ENCODE measurements at places on chromosomes 16 and 17.

- H3K36me3 ChIP-seq = no peaks in the 10 kb centered on the region
- DNase-seq = no peak
- no peak overlapping the region for H3K27ac ChIP-seq
- H3K4me3 ChIP-seq = no peak overlapping the region
- no peaks in the 10 kb centered on the region for H3K27me3 ChIP-seq
- no peaks in the 10 kb centered on the region for H3K4me1 ChIP-seq
Observed at GRCh38 chr16:24430954-24431760, 108.2 kb upstream of the RBBP6 start.

DNA sequence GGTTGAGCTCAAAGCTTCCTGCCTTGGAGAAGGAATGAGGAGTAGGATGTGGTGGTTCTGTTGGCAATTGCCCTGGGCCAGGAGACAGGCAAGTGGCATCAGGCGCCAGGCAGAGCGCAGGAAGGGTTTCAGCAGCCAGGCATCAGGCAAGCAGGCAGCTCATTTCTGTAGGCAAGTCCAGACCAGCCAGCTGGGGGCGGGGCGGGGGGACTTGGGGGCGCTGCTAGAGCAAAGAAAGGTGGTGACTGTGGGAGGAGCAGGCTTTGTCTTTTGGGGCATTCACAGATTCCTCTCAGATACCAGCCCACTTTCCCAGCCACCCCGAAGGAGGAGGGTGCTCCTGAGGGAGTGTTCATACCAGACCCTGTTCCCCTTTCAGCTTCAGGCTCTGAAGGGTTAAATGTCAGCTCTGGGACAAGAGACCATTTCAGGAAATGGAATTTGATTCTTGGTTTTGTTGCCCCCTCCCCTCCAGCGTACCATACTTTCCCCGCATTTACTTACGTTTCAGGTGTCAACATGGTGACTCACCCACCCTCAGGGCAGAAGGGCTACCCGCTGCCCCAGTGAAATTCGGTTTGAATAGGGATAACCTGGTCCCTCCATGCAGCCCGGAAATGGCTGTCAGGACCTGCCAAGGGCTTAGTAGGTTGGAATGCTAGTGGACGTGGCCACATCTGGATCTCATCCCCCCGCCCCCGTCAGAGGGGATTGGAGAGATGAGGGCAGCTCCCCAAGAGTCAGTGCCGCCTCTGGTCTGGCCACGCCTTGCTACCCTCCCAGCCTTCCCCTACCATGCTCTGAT is 13.2 kb downstream of the NGFR start:
- no peak overlapping the region for H3K27ac ChIP-seq
- no peaks in the 10 kb centered on the region for H3K36me3 ChIP-seq
- no peak overlapping the region for H3K4me3 ChIP-seq
- no peak for DNase-seq

GRCh38 chr17:79630821-79631639 is 20.2 kb upstream of the RBFOX3 start:
- H3K27me3 ChIP-seq = peaks cover 7% of the 10 kb centered on the region
- H3K4me1 ChIP-seq = no peaks in the 10 kb centered on the region
- DNase-seq = no peak
- no peak overlapping the region for H3K27ac ChIP-seq

DNA sequence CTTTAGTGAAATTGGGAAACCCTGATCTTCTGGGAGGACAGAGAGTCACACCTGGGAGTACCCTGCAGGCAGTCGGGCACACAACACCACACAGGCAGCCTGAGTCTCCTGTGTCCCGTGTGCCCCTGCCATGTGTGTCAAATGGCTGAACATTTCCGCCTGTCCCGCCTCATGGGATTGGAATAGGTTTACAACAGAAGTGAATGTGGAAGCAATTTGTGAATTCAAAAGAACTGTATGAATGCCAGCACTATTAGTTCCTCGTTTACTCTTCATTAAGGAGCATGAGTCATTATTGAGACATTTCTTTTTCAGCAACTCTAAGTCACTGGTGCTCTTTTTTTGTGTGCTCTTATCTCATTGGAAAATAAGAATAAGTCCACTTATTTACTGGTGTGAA is 226.5 kb downstream of the PMP22 start:
- peaks cover 2% of the 10 kb centered on the region for H3K27me3 ChIP-seq
- DNase-seq = no peak
- H3K27ac ChIP-seq = no peak overlapping the region
- H3K4me1 ChIP-seq = no peaks in the 10 kb centered on the region
- no peak overlapping the region for H3K4me3 ChIP-seq

- peaks cover 77% of the 10 kb centered on the region for H3K4me1 ChIP-seq
- H3K4me3 ChIP-seq = no peak overlapping the region
- no peaks in the 10 kb centered on the region for H3K27me3 ChIP-seq
- DNase-seq = no peak
- H3K27ac ChIP-seq = no peak overlapping the region
Observed at GRCh38 chr17:78252111-78252634, 20.7 kb downstream of the TMEM235 start.

GRCh38 chr17:28925912-28926365 is 23.1 kb upstream of the DHRS13 start:
- H3K4me3 ChIP-seq = peak overlapping the region; percentile 75
- peaks cover 53% of the 10 kb centered on the region for H3K36me3 ChIP-seq
- H3K27me3 ChIP-seq = no peaks in the 10 kb centered on the region
- H3K27ac ChIP-seq = peak overlapping the region; percentile 96
- peak; percentile 98 for DNase-seq
- peaks cover 27% of the 10 kb centered on the region for H3K4me1 ChIP-seq

DNA sequence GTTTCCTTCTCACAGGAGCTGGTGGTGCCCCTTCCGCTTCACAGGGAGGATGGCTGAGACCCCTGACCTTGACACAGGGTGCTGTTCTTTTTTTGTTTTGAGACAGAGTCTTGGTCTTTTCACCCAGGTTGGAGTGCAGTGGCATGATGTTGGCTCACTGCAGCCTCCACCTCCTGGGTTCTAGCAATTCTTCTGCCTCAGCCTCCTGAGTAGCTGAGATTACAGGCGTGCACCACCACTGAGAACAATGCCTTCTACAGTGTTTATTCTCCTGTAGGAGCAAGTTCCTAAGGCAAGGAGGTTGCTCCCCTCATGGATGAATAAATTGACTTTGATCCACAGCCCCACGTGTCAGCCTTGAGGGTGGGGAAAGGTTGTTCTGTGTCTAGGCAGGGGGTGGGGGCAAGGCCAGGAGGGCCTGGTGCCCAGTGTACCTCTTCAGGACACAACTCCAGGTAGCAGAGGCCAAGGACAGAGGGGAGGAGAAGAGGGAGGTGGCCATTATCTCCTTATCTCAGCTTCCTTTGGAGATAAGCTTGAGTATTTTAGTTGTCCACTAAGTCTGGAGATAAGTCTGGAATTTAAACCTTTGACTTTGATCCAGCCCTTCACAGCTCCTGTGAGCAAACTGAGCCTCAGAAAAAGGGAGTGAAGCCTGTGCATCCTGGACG is 159.4 kb downstream of the SEC14L1 start:
- H3K27ac ChIP-seq = no peak overlapping the region
- H3K27me3 ChIP-seq = no peaks in the 10 kb centered on the region
- peaks cover 11% of the 10 kb centered on the region for H3K4me1 ChIP-seq
- no peak overlapping the region for H3K4me3 ChIP-seq

DNA sequence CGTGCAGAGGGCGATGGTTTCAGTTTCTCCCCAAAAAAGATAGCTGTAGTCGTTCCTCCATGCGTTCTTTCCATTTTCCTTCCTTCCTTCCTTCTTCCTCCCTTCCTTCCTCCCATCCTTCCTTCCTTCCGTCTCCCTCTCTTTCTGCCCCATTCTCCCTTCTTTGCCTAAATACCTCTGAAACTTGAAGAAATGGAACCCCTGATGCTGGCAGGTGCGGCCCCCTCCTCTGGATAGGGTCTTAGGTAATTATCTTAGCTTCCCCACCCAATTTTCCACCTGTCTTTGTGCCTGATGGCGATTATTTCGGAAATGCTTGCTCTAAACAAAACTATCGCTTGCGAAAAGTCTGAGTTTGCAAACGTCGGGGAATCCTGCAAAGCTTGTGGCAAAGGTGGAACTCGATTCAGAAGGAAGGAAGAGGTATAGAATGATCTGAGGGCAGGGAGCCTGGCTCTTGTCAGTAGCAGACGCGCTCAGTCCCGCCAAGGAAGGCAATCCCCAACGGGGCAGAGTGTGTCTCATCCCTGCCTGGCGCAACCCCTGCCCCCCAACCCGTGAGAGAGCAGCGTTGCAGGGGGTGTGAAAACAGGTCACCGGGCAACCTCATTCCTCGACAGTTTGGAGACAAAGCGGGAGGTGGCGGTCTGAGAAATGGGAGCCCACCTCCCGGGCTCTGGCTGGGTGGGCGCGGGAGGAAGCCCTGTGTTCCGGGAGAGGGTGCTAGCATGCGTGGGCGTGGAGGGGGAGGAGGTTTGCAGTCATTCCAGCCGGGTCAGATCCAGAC is 2.9 kb upstream of the CBX8 start:
- H3K27me3 ChIP-seq = no peaks in the 10 kb centered on the region
- peak overlapping the region; percentile 11 for H3K4me3 ChIP-seq
- no peak for DNase-seq
- no peak overlapping the region for H3K27ac ChIP-seq
- peaks cover 74% of the 10 kb centered on the region for H3K4me1 ChIP-seq

- H3K4me3 ChIP-seq = no peak overlapping the region
- H3K36me3 ChIP-seq = no peaks in the 10 kb centered on the region
- no peak for DNase-seq
Observed at GRCh38 chr17:69597898-69598692, 183.6 kb downstream of the MAP2K6 start.

GRCh38 chr17:13750816-13751793 is 149.4 kb upstream of the HS3ST3A1 start:
- H3K4me1 ChIP-seq = no peaks in the 10 kb centered on the region
- H3K27me3 ChIP-seq = no peaks in the 10 kb centered on the region
- no peak overlapping the region for H3K4me3 ChIP-seq
- no peak overlapping the region for H3K27ac ChIP-seq
- DNase-seq = no peak

DNA sequence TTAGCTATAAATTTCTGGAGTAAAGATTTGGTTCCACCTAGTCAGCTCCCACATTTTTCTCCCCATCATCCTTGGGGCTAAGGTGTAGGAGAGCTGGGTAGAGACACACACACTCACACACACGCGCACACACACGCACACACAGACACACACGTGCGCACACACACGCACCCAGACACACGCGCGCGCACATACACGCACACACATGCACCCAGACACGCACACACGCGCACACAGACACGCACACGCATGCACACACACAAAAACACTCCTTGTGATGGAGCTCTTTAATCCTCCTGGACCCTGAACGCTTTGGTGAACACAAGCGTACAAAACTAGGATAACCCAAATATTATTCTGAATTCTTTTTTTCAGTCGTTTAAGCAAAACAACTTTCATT is 253.6 kb downstream of the C16orf95 start:
- H3K4me1 ChIP-seq = peaks cover 21% of the 10 kb centered on the region
- no peaks in the 10 kb centered on the region for H3K27me3 ChIP-seq
- no peak overlapping the region for H3K4me3 ChIP-seq
- no peak overlapping the region for H3K27ac ChIP-seq

GRCh38 chr17:74447628-74448159 is 15.8 kb downstream of the GPRC5C start:
- H3K4me3 ChIP-seq = no peak overlapping the region
- no peaks in the 10 kb centered on the region for H3K4me1 ChIP-seq
- peaks cover 2% of the 10 kb centered on the region for H3K27me3 ChIP-seq
- H3K27ac ChIP-seq = no peak overlapping the region
- no peaks in the 10 kb centered on the region for H3K36me3 ChIP-seq

DNA sequence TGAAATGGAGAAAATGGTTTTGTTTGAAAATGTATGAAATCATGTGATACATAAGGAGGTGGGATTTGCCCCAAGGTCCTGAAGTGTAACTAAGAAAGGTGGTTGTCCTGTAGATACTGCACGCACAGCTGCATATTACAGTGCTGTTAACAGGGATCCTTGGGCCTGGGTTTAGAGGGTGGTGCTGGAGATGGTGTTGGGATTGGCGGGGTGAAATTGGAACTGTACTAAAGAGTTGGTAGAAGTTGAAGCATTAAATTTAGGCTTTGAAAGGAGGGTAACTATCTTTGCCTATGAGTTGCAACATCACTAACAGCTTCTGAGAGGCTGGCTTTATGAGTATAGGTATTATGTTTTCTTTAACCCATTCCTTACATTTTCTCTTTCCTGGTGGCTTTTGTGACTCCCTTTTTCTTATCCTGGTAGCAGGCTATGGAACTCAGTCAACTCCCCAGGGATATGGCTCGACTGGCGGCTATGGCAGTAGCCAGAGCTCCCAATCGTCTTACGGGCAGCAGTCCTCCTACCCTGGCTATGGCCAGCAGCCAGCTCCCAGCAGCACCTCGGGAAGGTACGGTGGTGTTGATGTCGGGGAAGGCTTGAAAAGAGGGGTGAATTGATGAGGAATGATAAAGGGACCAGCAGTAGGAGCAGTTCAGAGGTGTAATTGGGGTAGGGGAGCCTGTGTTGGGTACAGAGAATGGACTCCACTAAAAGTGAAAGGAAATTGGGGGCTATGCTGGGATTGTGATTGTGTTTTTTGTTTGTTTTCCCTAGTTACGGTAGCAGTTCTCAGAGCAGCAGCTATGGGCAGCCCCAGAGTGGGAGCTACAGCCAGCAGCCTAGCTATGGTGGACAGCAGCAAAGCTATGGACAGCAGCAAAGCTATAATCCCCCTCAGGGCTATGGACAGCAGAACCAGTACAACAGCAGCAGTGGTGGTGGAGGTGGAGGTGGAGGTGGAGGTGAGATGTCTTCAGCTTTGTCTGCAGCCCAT is 3.8 kb downstream of the FUS start:
- no peak overlapping the region for H3K4me3 ChIP-seq
- peak overlapping the region; percentile 63 for H3K27ac ChIP-seq
- no peak for DNase-seq
- H3K27me3 ChIP-seq = no peaks in the 10 kb centered on the region
- peaks cover 73% of the 10 kb centered on the region for H3K36me3 ChIP-seq
- peaks cover 63% of the 10 kb centered on the region for H3K4me1 ChIP-seq

GRCh38 chr17:44273607-44274006 is 5.7 kb upstream of the SLC4A1 start:
- H3K27me3 ChIP-seq = no peaks in the 10 kb centered on the region
- no peak overlapping the region for H3K4me3 ChIP-seq
- no peaks in the 10 kb centered on the region for H3K4me1 ChIP-seq
- H3K36me3 ChIP-seq = no peaks in the 10 kb centered on the region

GRCh38 chr17:79406316-79406715 is 204.5 kb downstream of the RBFOX3 start:
- H3K4me1 ChIP-seq = no peaks in the 10 kb centered on the region
- H3K36me3 ChIP-seq = no peaks in the 10 kb centered on the region
- no peak overlapping the region for H3K4me3 ChIP-seq
- no peak for DNase-seq
- peaks cover 93% of the 10 kb centered on the region for H3K27me3 ChIP-seq
- no peak overlapping the region for H3K27ac ChIP-seq

Data from common myeloid progenitor, CD34-positive (primary cell).